AG04450 (cell line): ENCODE measurements at places on chromosomes 11 and 22. TPM values are rescaled to one million over a fixed set of nuclear protein-coding genes. Genes with fewer than 3 reads are reported as not detected.

DNA sequence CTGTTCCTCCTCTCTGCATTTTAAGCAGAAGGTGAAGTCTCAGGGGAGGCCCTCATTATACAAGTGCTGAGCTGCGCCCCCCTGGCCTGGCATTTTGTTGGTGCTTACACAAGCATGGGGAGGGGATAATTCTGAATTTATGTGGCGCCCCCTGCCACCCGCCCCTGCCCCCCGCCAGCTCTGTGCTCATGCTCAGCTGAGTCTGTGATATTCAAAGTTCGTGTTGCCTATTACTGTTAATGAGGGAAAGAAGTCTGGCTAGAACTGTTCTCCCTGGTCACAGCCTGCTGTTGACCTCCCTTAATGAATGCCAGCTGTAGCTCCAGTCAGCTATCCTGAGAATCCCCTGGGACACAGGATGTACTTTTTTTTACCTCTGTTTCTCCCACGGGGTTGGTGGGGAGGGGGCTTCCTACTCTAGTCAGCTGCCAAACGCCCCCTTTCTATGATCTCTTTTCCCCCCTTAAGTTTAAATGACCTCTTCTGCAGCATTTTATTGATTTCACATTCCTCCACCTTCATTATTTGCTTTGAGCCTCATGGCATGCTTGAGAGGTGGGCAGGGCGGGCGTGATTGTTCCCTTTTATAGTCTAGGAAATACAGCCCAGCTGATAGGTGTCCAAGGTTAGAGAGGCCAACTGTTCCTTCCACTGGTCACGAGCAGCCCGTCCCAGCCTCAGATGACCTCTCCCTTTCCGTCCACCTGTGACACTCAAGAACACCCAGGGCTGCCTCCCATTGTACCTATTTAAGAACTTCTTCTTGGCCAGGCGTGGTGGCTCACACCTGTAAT is 12.2 kb downstream of the USP2 start:
- no peak for DNase-seq

DNA sequence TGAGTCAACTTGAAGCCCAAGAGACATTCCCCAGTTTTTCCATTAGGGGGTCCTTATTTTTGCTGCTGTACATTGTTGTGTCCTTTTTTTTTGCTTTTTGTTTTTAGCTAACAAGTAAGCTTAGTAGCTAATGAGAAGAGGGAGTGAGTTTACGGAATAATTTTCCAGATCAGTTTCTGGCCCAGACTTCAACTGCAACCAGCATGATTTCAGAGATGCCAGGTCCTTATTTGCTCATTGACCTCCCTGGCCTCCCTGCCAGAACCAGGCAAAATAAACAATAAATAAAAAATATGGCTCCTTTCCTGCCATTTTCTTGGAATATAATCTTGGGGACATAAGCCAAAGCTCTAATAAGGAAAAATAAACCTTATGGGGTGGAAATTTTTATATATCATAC is 185.9 kb downstream of the FAT3 start:
- DNase-seq = no peak

GRCh38 chr11:65927904-65928397 is 8.7 kb downstream of the DRAP1 start:
- no peak for DNase-seq

Gene OR51A2
- polyA plus RNA-seq = not detected in 2 replicates

DNA sequence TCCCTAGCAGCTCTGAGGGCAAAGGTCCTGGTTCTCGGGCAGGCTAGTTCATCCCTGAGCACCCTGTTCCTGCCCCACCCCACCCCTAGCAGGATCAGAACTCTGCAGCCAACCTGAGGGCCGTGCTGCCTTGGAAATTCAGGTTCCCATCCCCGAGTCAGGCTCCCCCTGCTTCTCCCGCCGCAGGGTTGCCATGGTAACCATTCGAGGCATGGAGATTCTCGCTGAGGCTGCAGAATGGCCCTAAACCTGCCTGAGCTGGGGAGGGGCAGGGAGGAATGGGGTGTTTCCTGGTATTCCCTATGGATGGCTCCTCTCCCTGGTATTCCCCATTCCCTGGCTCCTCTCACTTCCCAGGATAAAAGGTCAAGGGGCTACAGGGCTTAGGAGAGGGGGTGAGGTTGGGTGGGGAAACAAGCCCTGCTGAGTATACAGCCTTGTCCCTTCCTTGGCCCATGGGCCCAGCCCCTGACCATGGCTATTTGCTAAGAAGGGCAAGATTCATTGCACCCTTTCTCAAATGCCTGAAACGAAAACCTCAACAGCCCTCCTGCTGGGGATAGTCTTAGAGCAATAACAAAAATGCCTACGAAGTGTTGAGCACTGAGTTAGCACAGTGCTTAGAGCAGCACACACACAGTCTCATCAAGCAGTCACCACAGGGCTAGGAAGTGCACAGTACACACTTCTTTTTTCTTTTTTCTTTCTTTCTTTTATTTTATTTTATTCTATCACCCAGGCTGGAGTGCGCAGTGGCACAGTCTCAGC is 58.7 kb downstream of the CHST1 start:
- no peak for DNase-seq

- no peak for DNase-seq
Observed at GRCh38 chr11:71109186-71109585, 143.2 kb downstream of the SHANK2 start.

Gene PHETA2
- polyA plus RNA-seq = 10.6 and 12.6 TPM in 2 replicates

DNA sequence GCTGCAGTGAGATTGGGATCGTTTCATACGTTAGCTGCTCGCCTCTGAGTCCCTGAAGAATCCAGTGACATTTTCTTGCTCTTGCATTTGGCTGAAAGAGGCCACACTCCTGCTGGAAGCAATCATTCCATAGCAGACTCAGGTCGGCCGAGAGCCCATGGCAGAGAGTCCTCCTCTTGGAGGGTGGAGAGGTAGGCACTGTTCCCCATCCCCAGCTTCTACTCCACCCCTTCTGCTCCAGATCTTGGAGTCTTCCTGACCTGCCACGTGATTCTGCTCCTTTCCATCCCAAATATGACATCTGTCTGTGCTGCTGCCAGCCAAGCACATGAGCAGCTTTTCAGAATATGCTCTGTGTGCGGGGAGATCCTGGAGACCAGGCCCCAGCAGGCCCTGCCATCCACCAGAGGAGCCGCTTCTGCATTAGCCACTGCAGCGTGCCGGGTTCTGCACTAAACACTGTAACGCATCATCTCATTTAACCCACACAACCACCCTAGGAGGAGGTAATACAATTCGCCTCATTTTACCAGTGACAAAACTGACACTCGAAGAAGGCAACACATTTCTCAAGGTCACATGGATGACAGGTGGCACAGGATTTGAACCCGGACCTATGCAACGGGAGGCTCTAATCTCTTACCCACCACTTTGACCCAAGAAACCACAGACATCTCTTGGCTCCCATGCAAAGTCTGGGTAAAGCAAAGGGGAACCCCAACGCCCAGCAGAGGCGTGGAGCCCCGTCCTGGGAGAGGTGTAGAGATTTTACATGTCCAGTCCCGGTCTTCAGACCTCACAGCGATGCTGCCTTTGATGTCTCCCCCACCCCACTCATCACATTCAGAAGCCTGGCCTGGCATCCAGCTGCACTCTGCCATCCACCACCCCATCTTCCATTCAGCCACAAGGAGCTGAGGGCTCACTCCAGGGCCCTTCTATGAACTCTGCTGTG is 78.8 kb downstream of the FEZ1 start:
- DNase-seq = no peak

Gene NCF4
- not detected in 2 replicates for polyA plus RNA-seq

DNA sequence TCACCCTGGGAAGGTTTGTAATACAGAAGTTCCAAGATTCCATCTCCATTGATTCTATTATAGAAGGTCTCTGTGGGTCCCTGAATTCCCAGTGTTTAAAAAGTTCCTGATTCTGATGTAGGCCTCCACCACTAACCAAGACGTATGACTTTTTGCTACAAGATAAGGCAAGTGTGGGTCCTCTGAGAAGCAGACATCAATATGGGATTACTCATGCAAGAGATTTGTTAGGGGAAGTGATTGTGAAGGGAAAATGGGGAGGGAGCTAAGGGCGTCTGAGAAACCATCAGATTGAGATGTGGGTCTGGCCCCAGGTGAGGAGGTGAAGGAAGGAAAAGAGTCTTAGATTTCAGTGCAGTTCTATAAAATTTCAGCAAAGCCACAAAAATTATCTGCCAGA is 10.2 kb upstream of the LGR4 start:
- DNase-seq = no peak

Gene MGAT3
- 0.10 and 0.15 TPM in 2 replicates for polyA plus RNA-seq

DNA sequence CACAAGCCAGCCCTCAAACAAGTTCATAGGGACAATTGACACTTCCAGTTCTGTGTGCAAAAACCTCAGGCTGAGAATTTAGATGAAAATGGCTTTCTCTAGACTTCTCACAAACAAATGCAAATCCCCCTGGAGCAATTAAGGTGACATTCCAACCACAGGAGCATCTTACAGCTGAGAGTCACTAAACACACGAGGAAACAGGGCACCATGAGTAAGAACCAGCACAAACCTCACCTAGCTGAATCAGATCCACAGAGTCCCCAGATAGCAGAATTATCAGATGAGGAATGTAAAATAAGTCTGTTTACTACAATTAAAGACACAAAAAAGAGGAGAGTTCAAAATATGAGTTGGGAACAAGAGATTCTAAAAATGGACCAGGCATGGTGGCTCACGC is 51.5 kb downstream of the RTL6 start:
- no peak for DNase-seq

- no peak for DNase-seq
Observed at GRCh38 chr11:125916683-125917347, 12.5 kb downstream of the DDX25 start.

DNA sequence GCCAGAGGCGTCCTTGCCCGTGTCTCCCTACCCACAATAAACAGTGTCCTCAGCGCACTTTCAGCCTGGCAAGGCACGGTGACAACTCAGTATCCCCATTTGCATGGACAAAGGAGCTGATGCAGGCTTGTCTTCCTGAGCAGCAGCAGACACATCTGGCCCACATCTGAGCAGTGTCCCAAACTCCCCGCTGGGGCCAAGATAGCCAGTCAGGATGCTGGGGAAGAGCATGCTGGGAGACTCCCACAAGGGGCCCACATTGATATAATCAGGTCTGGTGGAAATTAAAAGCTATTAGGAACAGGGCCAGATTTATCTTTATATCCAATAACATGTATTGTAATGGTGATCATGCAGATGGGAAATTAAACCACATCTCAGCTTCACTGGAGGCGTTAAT is 24.7 kb downstream of the DSCAML1 start:
- DNase-seq = no peak

Gene OR4C13
- not detected in 2 replicates for polyA plus RNA-seq

DNA sequence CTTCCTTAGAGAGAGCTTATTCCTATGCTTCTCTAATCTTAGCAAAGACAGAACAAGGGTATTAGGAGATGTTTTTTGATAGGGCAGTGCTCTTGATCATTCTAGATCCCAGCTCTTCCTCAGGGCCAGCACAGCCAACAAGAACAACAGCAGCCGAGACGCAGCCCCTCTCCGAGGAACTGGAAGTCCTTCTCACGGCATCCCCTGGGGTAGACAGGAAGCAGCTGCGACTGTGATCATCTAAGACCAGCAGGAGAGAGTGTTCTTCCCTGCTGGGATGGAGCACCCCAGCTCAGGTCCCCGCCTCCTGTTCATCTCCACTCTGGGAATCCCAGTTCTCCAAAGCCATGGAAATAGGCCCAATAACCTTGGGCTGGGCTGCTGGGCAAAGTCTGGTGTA is 29.6 kb downstream of the IRAG1 start:
- no peak for DNase-seq
